ENCODE measurements at places on chromosomes 12 and 14. TPM values are rescaled to one million over a fixed set of nuclear protein-coding genes. Genes with fewer than 3 reads are reported as not detected.

Gene BDKRB1
- 0.50 TPM for polyA plus RNA-seq

Gene AMHR2
- polyA plus RNA-seq = 0.36 TPM

GRCh38 chr12:1517007-1517406 lies 77.4 kb downstream of the FBXL14 start:
- DNase-seq = no peak

- DNase-seq = no peak
These were observed 1088.8 kb downstream of the FSCB start for GRCh38 chr14:43418324-43418723.

Gene GPR135
- 4.4 TPM for polyA plus RNA-seq

Gene CCDC196
- polyA plus RNA-seq = 0.24 TPM

Gene PA2G4
- 156 TPM for polyA plus RNA-seq

DNA sequence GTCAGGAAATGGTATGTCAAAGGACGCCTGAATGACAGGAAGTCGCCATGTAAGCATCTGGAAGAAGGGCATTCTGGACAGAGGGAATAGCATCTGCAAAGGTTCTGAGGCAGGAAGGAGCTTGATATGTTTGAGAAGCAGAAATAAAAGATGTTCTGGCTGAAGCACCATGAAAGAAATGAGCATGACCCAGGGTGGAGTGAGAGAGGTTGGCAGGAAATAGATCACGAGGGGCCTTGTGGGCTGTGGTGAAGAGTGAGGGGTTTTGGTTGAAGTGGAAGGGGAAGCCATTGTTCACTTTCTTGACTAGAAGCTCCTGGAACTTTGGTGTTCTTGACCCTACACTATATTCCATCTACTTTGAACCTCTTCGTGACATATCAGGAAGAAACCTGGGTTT lies 99.4 kb upstream of the PARP11 start:
- DNase-seq = no peak

Gene MED13L
- 86.6 TPM for polyA plus RNA-seq

Gene AQP2
- 113 TPM for polyA plus RNA-seq

- no peak for DNase-seq
These were observed 209.3 kb downstream of the DAD1 start for GRCh38 chr14:22379727-22380126.

- no peak for DNase-seq
These were observed 75.9 kb downstream of the DNAI7 start for GRCh38 chr12:25119020-25119419.

DNA sequence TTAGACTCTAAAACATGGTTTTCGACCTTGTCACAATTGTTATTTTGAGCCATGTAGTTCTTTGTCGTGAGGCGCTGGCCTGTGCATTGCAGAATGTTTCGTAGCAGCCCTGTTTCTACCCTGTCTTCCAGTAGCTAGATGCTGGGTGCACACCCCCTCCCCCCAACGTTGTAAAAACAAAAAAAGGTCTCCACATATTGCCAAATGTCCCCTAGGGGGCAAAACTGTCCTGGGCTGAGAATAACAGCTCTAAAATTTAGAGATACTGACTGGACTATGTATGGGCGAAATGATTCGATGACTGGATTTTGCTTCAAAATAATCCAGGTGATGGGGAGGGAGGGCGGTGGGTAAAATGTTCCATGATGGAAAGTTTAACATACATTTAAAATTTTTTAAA lies 126.1 kb upstream of the FUT8 start:
- no peak for DNase-seq

Gene TGFB3
- polyA plus RNA-seq = 12.0 TPM

DNA sequence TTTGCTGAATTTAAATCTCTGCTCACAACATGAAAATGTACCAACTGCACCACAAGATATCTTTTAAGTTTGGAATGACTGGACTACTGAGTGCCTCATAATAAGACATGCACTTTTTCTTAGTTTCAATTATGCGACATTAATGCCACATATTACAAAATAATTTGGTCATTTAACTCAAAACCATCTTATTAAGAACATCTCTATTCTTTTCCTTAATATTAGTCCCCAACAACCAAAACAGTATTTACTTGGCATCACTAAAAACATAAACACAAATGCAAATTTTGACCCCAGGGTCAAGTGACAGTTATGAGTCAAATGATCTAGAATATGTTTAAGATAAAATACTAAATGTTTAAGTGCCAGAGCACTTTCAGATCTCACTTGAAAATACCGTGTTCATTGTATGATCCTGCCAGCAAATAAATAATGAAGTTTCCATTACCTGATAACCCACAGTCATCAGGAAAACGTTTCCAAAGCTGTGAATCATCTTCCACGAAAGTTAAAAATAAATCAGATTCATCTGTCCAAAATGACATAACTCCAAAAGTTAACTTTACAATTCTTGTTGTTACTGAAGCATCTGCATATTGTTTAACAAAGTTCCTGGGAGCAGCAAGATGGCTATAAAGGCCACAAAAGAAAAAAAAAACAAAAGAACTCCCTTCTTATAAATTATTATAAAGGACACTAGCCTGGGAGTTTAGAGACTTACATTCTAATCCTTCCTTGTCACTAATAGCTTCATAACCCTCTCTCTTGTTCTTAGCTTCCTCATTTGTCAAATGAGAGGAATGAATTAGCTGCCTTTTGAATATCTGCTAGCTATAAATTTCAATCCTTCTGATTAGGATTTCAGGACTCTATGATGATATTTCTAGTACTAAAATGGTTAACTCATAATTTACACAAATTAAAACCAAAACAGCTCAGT lies 30.5 kb upstream of the AP4S1 start:
- no peak for DNase-seq

DNA sequence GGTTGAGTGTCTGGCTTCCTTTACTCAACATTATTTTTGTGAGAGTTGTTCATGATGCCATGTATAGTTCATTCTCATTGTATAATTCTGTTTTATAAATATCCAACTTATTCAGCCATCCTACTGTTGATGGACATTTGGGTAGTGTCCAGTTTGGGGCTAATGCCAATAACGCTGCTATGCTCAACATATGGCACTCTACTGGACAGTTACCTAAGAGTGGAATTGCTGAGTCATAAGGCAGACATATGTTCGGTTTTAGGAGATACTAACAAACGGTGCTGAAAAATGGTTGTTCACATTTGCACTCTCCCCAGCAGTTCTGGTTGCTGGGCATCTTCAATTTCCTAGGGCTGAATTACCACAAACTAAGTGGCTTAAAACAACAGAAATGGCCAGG lies 28.7 kb upstream of the P2RX4 start:
- DNase-seq = no peak

GRCh38 chr12:120321382-120322202 lies 6.0 kb downstream of the PLA2G1B start:
- DNase-seq = no peak

DNA sequence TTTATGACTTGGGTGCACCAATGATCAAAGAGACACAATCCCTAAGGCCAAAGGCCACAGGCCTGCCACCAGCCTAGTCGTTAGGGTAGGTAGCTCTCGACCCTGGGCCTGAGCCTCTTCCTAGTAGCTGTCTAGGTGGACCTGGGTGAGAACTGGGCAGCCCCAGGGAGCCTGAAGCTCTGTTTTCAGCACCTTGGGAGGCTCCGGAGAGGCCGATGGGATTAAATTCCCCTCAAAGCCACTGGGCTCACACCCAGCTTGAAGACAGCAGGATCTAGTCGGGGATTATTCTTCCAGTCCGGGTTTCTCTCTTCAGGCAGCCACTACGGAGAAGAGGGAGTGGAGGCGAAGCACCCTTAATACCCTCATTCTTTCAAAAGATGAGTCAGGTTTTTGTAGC lies 79.8 kb downstream of the TMEM260 start:
- no peak for DNase-seq

Gene RFLNA
- 7.7 TPM for polyA plus RNA-seq

Data from right renal pelvis (tissue), 4 donors.